Stimulated activated CD4-positive, alpha-beta T cell treated with anti-CD3 and anti-CD28 coated beads, Interleukin-15, amount 100 ng/mL, for 1 hour (primary cell): ENCODE measurements at places on chromosomes 2 and 18.

DNA sequence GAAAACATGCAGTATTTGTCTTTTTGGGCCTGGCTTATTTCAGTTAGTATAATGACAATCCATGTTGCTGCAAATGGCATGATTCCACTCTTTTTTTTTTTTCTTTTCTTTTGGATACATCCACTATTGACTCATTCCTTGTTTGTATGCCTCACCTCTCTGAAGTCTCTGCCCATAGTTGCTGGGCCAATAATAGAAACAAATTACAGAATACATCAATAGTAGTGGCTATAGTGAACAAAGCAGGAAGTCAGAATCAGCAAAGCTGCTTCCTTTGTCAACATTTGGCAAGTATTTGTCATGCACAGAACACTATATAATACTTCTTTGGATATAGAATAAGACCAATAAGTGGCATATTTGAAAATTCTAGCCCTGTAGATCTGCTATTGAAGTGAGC is 609.7 kb downstream of the STK39 start:
- no peak for DNase-seq

DNA sequence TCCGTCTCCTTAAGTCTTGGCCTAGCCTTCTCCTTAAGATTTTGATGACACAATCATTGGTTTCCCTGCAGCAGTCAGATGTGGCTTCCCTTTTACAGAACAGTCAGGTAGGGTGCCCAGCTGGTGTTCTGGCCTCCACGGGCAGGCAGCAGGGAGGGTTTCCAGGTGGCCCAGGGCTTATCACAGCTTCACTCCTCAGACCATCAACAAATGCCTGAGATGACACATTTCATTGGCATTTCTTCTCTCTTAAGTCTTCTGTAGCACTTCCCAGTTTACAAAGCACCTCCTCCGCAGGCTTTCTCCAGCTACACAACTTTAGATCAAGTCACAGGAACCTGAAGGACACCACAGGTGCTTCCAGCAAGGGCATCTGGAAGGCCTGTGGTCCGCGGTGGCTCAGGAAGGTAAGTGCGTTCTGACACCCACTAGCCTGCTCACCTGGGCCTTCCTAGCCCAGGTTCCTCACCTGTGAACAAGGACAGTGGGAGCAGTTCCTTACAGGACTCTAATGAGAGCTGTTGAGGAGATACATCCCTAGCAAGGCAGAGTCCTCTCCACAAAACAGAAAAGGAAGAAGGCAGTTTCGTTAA is 37.6 kb downstream of the PTPN18 start:
- DNase-seq: no peak

GRCh38 chr2:96945014-96945413 is 41.4 kb downstream of the FAM178B start:
- DNase-seq: no peak

DNA sequence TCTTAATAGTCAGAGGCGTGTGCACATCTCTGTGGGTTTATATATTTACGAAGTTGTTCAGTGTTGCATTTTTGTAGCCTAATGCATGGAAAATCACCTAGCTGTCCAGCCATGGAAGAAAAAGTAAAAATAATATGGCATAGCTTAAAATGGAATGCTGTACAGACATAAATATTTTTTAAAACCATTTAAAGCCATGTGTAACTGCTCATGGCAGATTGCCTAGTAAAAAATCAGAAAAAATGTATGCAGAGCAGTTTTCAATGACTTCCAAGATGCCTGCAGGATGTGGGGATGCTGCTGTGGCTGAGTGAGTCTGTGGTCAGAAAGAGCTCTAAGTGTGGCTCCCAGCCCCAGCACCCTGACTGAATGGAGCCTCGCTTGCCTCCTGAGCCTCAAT is 64.8 kb upstream of the ALKAL2 start:
- DNase-seq: no peak

DNA sequence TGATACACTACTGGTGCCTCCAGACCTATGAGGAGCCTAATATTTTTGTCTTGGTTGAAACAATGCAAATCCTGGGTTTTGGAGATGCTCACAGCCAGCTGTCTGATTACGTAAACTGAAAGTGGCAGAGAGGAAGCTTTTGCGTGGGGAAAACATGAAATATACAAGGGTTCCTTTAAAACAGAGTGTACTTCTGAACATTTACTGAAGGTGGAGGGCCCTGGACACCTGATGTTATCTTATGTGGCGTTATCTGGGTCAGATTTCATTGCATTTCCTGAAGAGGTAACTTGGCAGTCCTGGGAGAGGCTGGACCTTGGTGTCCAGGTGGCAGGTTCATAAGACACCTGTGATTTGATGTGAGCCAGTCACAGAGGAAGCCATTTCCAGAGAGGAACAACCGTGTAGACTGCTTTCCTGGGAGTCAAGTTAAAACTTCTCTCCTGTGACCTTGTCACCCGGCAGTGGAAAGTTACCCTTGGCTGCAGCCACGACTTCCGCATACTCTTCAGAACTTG is 105.0 kb downstream of the NEDD4L start:
- DNase-seq: no peak

GRCh38 chr2:72694715-72695496 is 130.9 kb downstream of the EXOC6B start:
- no peak for DNase-seq

DNA sequence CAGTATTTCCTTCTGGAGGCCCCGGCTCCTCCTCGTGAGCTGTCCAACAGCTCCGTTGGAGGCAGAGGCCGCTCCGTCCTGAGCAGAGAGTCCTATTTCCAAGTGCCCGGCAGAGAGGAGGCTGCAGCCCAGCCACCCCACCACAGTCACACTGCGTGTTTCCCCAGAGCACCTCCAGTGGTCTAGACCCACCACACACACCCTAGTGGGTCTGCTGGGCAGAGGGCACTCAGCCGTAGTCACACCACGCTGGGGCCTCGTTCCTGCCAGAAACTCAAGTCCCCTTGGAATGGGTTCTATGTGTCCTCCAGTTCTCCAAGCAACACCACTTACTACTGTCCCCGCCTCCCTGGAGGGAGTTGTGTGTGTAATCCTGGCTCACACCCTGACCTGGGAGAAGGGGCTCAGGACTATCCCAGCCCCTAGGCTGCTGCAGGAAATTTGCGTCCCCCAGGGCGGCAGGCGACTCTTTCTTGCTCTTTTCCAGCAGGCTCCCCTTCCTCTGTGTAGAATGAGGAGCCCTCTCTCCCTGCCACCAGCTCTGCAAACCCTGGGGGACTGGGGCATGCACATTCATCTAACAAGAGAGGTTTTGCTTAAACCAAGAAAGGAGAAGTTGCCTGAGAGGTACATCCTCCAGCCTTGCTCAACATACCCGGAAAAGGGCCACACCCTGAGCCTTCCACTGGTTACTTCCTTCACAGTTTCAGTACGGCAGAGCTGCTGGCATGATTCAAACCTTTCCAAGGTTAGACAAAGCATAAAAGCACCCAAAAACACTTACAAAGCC is 114.1 kb downstream of the NDUFA10 start:
- DNase-seq: no peak

DNA sequence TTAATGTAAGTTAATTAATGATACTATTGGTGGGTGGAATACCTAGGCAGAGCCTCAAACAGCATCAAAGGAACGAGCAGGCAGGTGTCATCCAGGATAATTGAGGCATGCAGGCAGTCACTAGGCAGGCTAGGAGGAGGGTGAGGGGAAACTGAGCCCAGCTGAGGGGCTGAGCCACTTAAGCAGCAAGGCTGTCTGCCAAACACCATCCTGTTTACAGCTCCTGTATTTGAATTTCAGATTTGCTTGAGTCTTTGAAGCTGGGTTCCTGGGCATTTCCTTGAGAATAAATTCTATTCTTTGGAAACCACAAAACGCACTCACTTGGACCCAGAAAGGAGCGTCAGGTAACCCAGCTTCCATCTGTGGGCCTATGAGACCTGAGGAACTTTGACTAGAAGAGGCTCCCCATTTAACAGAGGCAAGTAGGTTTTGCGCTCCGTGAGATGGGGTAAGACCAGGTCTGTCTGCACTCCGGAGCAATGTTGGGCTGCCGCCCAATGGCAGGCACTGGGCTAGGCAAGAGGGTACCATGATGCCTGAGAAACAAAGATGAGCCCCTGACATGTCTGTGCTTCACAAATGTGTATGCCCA is 2.0 kb downstream of the EDAR start:
- no peak for DNase-seq

- DNase-seq: no peak
Observed at GRCh38 chr2:1741851-1742250, 2.5 kb downstream of the PXDN start.

DNA sequence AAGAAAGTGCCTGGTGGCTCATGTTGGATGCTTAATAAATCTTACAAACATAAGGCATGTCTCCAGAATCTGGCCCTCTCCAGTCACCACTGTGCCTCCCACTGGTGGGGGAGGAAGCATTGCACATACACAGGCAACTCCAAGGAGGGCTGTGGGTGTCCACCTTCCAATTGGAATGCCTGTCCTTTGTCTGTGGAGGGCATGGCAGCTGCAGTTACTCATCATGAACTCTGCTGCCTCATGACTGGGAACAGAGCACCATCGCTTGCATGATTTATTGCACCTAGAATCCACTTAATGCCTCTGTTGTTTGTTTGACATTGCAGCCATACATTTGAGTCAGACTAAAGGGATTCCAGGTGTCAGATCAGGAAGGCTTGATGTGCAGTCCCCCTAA is 278.9 kb downstream of the PRKCE start:
- no peak for DNase-seq

DNA sequence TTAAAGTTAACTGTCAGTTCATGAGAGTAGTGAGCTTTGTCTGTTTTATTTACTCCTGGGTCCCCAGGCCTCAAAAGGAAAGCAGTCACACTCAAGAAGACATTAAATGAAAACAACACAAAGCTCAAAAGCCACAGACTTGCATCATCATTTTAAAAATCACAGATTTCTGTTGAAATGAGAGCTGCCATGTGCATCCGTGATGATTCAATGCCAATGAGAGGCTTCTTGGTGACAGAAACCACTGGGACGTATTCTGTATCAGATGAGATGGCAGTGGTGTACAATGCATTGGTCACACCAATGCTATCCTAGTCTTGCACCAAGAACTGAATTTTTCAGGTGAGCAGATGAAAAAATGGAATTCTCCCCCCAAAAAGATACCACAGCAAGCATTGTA is 204.8 kb downstream of the ANAPC1 start:
- no peak for DNase-seq

- no peak for DNase-seq
Observed at GRCh38 chr2:53880756-53881155, 21.0 kb upstream of the GPR75 start.

GRCh38 chr18:79598633-79599175 is 80.9 kb upstream of the CTDP1 start:
- no peak for DNase-seq

DNA sequence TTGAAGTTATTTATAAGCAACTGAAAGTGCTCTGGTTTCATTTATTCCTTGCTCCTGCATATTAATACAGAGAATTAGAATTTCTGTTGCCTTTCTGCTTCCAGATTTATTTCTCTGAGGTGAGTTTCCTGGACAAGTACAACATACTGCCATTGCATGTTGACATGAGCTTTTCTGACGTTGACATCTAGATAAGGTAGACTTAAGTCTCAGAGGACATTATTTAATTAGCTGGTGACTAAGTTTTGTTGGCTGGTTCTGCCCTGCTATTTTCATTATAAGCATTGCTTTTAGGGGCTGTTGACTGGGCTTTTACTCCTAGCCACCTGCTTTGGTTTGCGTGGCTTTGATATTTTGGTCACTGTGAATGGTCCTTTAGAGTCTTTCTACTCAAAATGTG is 282.9 kb upstream of the SPRED2 start:
- DNase-seq: no peak

DNA sequence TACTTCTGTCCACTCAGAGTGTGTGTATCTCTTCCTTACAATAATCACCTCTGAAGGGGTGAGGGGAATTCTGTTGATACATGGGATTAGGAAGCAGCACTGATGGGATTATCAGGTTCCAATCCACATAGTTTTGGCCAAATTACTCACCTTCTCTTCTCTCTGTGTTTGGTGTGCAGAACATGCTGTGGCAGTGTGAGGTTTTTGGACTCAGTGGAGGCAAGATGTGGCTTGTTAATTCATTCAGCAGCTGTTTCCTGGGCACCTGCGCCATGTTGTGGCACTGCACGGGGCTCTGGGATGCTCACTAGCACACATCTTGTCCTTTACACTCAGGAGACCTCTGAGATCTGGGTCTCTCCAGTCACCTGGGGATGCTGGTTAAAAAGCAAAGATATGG is 350.3 kb upstream of the HS6ST1 start:
- no peak for DNase-seq

- no peak for DNase-seq
Observed at GRCh38 chr18:49460976-49461601, 644 bp upstream of the DYM start.

DNA sequence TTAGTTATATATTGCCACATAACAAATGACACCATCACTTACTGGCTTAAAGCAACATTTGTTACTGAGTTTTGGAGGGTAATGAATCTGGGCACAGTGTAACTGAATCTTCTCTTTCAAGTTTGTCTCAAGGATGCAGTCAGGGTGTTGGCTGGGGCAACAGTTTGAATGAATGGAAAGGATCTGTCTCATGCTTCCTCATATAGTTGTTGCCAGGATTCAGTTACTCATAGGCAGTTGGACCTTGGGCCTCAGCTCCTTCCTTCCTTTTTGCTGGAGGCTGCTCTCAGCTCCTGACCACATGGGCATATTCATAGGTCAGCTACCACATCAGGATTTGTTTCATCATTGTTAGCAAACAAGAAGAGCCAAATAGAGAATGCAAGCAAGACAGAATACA is 466.1 kb upstream of the MC4R start:
- DNase-seq: no peak

DNA sequence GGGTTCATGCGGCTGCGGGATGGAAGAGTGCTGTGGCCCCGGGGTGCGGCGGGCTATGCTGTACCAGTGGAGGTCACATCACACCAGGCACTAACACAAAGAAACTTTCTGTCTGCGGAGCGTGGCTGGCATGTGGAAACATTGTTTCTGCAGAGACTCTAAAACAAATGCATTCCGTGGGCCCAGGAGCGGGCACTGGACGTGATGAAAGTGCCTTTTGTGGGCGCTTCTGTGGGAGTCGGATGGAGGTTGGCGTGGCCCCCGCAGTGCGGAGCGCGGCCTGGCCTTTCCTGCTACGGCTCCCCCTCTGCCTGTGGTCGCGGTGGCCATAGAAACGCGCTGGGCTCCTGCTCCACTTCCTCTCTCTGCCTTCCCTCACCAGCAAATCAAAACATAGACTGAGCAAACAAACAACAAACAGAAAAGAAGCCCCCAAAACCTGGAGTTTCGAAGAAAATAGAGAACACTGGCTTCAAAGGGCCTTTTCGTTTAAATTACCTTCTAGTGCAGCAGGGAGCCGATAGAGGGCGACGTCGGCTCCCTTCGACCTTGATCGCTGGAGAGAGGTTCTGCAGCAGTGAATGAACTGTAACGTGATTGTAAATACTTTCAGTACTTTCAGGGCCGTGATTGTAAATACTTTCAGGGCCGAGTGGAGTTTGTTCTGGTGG is 51.4 kb downstream of the KIF5C start:
- DNase-seq: peak; percentile 9

GRCh38 chr2:148674063-148675020 is 29.8 kb downstream of the EPC2 start:
- DNase-seq: no peak

DNA sequence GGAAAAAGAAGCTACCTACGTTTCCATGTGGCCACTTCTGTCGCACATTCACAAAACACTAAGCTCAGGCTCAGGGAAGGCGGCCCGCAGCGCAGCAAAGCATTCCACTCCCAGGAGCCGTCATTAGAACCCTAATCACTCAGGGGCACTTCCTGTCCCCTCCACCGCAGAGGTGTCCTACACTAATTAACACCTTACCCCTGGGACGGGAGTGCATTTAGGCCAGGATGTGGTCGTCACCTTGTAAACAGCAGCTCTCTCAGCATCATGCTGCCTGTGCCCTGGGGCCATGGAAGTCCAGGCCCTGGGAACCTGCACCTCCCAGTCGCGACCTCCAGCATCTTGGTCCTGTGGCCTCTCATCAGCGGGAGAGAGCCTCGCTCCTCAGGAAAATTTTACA is 359.8 kb upstream of the SALL3 start:
- no peak for DNase-seq
